ENCODE measurements at places on chromosomes 13 and 19. TPM values are rescaled to one million over a fixed set of nuclear protein-coding genes. Genes with fewer than 3 reads are reported as not detected.

DNA sequence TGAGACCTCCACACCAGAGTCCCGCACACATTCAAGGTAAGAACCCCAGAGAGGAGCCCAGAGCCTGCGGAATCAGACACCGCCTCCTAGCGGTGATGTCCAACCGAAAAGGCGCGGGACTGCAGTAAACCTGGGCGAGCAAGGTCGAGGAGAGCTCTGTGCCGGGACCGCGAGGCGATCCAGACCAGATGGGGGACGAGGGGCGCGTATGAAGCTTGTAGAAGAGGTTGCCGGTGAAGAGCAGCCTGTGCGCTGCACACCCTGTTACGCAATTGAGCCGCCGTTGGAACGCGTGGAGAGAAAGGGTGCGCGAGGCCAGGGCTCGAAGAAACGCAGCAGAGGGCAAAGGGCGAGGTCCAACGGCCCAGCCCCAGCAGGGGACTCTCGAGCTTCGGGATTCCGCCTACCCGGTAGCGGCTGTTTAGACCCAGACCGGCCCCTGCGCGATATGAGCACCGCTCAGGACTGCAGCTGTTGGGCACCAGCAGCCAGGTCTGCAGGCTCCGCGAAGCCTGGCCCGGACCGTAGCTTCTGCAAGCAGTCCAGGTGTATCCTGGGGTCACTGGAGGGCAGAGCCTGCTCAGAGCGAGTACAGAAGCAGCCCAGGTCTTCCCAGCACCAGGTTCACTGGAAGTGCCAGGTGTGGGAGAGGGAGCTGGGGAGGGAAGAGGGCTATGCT lies 65.9 kb upstream of the ZNF599 start:
- DNase-seq: peak; percentile 3

- DNase-seq: no peak
Measured at GRCh38 chr13:112446867-112447266, 70.7 kb downstream of the SPACA7 start.

Gene ZNF600
- total RNA-seq: 3.7 TPM

GRCh38 chr13:48233889-48234488 lies 983 bp downstream of the ITM2B start:
- no peak for DNase-seq

Data from cerebellum (tissue), 4 donors.